ENCODE measurements at places on chromosomes 6 and 20.

DNA sequence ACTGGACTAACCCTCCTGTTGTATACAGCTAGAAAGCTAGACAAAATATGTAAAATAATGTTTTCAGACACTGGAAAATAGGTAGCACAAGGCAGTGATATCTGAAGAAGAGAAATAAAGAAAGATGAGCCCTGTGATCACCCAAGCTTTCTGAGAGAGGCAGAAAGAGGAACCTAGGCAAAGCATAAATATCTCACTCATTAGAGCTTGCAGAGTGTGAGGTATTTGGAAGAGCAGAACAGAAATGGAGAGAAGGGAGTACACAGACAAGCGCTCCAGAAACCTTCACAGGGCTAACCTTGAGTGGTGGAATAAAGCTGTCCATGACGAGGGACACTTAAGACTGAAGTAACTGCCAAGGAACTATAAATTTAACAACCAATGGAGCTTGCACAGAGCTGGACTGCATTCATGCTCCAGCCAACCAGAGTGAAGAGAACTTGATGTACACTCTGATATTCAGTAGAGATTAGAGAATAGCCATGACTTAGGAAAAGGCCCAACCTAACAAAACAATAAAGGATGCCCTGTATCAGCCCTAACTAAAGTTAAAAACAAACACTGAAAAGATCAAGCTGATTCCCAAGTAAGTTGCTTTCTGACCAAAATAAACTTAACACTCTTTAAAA lies 280.9 kb upstream of the STXBP5 start:
- DNase-seq: no peak

DNA sequence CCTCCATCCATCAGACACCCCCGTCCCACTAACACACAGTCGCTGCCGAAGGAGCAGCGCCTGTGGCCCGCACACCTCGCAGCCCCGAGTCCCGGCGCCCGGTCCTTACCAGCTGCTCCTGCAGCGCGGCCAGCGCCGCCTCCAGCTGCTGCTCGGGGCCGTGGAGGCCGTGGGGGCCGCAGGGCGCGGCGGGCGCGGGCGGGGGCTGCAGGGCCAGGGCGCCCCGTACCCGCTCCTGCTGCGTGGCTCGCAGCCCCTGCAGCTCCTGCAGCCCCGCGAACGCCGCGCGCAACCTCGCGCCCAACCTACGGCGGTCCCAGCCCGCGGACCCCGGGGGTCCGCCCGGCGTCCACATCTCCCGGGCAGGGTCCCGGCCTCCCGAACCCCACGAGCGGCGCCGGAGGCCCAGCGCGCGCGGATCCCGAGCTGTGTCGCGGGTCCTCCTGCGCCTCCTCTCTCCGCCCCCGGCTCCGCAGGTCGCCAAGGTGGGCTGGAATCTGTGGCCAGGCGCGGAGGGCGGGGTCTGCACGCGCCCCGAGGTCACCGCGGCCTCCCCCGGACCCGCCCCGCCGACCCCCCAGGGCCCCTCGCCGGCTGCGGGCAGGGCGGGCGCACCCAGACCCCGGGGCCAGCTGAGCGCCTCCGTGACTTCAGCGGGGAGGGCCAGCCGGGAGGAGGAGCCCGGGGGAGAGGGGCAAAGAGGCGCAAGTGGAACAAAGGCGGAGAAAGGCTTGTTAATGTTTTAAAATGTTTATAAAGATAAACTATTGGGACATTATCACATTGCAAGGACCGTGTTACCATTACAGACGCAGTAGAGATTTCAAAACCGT lies at the start of gene DACT2:
DACT2 (minus strand) TSS at position 499 of the 833 bp plus-strand sequence; CDS start at position 355, 144 bp downstream.
- no peak for DNase-seq

DNA sequence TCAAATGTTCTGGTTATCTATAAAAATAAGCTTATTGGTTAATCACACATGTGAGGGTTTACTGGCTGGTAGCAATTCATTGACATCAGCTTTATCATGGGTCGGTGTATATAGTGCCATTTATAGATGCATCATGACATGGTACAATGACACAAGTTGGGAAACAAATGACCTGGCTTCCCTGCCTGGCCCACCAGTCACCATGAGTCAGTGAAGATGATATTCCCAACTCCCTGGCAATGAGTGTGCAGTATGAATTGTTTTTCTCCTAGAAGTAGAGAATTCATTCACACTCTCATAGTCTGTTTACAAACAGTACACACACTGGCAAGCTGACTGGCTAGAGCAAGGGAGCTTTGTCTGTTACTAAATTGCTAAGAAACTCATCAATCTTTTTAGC lies 37.2 kb upstream of the CALHM6 start:
- no peak for DNase-seq

GRCh38 chr20:8089668-8090067 lies 42.4 kb upstream of the PLCB1 start:
- DNase-seq: no peak

DNA sequence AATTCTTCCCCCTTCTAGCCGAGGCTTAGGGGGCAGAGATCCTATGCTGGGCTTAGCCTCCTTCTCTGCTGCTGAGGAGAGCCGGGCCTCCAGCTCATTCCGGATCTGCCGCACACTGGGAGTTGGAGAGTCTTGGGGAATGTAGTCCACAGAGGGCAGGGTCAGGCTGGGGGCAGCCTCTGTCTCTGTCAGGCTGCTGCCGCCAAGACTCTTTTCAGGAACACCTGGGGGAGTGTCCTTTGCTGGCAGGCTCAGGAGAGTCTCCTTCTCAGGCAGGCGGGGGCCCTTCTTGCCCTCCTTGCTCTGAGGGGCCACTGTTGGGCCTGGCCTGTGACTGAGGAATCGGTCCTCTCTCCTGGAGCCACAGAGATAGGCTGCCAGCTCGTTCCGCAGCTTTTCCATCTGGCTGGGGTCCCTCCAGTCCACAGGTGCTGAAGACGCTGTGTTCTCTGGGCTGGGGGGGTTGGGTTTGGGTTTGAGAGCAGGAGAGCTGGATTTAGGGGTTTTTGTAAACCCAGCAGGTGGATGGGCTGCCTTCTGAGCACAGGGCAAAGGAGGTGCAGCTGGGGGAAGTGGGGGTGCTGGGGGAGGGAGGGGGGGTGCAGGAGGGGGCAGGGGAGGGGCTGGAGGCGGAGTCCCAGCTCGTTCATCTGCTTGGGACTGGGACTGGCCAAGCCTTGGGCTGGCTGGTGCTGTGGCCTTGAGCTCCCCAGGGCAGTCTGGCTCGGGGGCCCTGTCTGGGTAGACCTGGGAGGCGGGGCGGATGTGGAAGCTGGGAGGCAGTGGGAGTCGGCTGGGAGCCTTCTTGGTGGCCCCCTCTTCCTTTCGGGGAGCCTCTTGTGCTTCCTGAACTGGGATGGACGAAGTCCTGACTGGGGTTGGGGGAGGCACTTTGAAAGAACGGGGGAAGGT lies 36.1 kb downstream of the C6orf132 start:
- DNase-seq: no peak

- peak; percentile 84 for DNase-seq
Measured at GRCh38 chr6:155154158-155154830, 109.5 kb upstream of the CLDN20 start.

DNA sequence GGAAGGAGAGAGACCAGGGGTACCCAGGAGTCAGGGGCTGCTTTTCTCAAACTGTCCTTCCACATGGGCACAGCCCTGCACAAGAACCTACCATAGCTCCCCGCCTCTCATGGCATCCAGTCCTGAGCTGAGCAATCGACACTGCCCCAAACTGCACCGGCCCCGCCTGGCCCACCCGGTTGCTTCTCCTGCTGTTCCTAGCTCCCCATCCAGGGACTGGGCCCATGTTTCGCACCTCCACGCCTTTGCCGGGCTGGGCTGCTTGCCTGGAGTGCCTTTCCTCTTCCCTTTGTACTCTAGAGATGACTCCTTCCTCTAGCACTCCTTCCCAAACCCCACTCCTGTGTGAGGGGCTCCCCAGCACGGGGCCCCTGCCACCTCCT lies 123.0 kb downstream of the GRM4 start:
- no peak for DNase-seq

GRCh38 chr6:142438898-142439297 lies 137.1 kb downstream of the ADGRG6 start:
- no peak for DNase-seq

GRCh38 chr6:83167726-83168278 lies 25.3 kb downstream of the PGM3 start:
- DNase-seq: no peak

DNA sequence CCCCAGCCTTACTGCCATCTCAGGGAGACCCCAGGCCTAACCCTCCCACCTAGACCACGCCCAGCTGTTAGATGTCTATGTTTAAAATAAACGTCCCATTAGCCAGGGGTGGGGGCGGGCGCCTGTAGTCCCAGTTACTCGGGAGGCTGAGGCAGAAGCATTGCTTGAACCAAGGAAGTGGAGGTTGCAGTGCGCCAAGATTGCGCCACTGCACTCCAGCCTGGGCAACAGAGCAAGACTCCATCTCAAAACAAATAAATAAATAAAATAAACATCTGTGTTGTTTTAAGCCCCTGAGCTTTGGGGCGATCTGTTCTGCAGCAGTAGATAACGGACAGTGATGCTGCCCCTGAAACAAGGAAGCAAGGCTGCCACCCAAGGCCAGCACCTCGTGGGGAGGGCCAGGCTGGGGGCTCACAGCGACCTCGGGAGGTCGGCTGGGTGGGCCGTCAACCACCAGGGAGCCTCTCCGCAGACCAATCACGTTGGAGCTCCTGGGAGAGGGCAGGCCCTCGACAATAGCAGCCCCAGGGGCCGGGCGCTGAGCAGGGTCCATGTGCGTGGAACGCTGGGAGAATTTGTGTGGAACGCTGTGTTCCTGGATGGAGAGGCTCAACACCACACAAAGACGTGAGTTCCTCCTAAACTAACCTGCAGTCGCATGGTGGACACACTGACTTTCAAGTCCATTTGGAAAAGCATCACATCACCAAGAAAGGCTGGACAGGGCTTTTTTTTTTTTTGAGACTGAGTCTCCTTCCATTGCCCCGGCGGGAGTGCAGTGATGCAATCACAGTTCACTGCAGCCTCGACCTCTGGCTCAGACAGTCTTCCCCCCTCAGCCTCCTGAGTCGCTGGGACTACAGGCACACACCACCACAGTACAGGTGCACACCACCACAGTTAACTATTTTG lies 1.0 kb upstream of the HELZ2 start:
- DNase-seq: peak; percentile 43

DNA sequence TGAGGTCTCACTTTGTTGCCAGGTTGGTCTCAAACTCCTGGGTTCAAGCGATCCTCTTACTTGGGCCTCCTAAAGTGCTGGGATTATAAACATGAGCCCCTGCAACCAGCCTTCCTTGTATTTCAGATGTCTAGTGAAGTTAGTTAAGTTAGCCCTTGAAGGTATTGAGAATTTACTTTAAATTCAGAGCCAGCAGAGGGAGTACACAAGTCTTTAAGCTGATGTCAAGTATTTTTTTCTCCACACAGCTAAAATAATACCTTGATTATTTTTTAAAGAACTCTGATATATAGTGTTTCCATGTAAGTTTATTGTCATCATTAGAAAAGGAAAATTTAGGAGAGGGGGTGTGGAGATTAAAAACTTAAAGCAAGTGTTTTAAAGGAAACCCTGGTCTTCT lies 9.8 kb downstream of the FOXO3 start:
- DNase-seq: no peak

GRCh38 chr6:130853555-130854183 lies 26.5 kb downstream of the SMLR1 start:
- DNase-seq: no peak

- DNase-seq: peak; percentile 55
Measured at GRCh38 chr6:130929036-130929678, 102.0 kb downstream of the SMLR1 start.

- DNase-seq: peak; percentile 45
Measured at GRCh38 chr6:138509371-138509770, 10.1 kb upstream of the NHSL1 start.

GRCh38 chr6:136249336-136249735 lies 775 bp downstream of the MTFR2 start:
- no peak for DNase-seq

DNA sequence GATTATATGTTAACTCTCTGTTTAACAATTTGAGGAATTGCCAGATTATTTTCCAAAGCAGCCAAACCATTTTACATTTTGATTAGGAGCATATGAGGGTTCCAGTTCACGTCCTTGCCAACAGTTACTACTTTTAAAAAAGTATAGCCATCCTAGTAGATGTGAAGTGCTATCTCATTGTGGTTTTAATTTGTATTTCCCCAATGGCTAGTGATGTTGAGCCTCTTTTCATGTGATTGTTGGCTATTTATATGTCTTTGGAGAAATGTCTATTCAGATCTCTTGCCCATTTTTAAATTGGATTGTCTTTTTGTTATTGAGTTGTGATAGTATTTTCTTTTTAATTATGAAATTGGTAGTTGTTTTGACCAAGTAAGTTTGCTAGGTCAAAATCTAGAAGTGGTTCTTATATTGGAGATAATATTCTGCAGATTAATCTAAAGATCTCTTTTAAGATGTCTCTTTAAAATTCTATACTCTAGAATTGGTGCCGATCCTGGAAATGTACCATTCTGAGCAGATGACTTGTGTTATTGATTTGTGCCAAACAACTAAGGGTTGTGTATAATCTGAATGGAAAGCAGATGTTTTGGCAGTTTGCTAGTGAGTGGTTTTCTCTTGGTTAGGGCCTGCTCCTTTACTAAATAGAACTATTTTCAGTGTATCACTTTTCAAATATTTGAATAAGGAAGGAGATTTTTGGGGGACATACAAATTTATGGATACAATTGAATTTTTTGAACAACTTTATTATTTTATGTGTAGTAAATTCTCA lies 99.5 kb downstream of the CDKAL1 start:
- DNase-seq: no peak

GRCh38 chr6:89615882-89616281 lies 22.7 kb downstream of the LYRM2 start:
- no peak for DNase-seq

DNA sequence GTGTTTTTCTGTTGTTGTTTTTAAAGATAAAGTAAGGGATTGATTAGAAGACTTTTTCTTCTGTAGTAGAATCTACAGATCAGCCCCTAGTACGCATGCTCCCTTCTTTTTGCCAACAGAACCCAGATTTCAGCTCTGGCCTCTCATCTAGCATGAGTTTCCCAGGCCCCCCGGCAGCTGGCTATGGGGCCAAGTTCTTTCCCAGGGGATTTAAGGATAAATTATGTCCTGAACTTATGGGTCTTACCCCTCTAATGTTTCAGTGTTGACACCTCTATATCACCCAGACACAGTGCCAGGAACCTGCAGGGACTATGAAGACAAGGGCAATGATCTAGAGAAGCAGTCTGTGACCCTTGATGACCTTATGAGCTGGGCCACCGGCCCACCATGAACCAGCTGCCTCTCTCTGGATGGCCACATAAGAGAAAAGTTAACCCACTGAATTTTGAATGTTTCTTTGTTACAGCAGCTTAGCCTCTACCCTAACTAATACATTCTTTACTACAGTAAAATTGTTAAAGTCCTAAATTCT lies 150.5 kb downstream of the UNC5CL start:
- no peak for DNase-seq

DNA sequence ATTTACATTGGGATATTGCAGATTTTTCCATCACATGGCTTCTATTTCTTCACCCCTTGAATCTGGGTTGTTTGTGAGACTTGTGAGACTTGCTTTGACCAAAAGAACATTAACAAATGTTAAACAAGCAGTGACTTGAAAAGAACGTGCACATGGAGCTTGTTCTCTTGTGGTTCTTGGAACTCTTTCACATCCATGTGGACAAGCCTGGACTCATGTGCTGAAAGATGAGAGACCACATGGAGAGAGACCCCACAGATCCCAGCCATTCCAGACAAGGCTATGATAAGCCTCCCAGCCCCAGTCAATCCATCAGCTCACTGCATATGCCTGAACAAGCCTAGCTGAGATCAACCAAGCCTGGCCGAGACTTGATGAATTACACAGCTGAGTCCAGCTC lies 1365.7 kb upstream of the GJE1 start:
- DNase-seq: no peak

Measured in fibroblast of villous mesenchyme (primary cell).